ENCODE measurements at places on chromosomes 1 and 21. TPM values are rescaled to one million over a fixed set of nuclear protein-coding genes. Genes with fewer than 3 reads are reported as not detected.
A peak's percentile ranks its signal among the peaks of the same experiment; 100 is the strongest.

DNA sequence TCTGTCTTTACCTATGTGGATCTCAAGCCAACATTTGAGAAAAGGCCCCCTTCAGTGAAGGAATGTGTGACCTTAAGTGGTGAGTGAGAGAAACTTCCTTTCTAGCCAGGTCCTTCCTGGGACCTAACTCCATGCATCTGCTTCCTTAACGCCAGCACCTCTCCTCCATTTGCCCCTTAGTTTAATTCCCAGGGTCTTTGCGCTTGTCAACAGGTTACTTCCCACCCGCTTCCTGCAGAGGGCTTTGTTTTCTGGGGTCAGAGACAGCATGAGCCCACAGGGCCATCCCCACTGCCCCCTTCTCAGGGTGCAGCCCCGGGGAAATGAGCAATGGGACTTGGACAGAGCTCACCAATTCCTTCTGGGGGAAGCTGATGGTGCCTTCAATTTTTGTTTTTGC is 54.8 kb downstream of the EVA1C start:
- no peak for DNase-seq

DNA sequence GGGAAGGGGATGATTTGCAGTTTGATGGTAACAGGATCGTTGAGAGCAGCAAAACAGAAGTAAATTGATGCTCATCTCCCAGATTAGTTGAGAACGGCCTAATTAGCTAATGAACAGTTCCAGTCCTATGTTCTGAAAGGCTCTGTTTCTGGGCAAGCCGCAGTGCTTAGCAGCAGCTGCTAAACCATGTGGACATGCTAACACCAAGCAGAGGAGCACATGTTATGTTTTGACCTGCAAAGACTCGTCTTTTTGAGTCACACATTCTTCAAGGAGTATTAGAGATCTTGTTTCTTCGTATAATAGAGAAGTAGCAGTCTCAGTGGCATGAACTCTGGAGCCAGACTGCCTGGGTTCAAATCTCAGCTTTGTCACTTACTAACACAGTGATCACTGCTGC is 58.1 kb downstream of the CACNA1E start:
- no peak for DNase-seq

GRCh38 chr21:41709965-41710822 is 56.7 kb downstream of the RIPK4 start:
- no peak for DNase-seq

DNA sequence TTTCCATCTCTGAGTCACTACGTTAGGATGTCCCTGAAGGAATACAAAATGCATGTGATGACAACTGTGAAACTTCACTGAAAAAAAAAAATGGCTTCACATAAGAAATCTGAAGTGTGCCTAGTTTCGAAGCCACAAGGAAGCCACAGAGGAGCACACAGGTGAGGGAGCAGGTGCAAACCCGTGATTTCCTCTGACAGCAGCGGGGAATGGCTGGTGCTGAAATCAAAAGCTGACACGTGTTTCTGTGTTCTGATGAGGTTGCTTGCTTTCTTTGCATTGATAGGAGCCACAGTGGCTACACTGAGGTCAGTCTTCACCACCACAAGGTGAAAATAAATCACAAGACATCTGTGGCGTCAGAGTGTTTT is 105.7 kb upstream of the TLR5 start:
- DNase-seq, result no peak

GRCh38 chr1:37186246-37186756 is 152.0 kb upstream of the GRIK3 start:
- DNase-seq, result no peak

DNA sequence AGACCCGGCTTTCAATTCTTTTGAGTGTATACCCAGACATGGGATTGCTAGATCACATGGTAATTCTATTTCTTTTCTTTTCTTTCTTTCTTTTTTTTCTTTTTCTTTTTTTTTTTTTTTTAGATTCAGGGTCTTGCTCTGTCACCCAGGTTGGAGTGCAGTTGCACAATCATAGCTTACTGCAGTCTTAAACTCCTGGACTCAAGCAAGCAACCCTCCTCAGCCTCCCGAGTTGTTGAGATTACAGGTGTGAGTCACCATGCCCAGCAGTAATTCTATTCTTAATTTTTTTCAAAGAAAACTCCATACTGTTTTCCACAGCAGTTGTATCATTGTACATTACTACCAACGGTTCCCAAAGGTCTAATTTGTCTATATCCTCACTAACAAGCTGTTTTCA is 13.5 kb upstream of the RNF186 start:
- peak; percentile 45 for DNase-seq

GRCh38 chr1:26959722-26960624 is at the start of gene KDF1:
TSS of gene KDF1 (minus strand) at chr1:26960468. CDS start at chr1:26952380, 8,088 bp downstream.
- peak; percentile 94 for DNase-seq

Gene MAP3K6
- polyA plus RNA-seq, result 6.5 TPM

Gene ATP6V1G3
- polyA plus RNA-seq, result not detected

Gene TRABD2B
- polyA plus RNA-seq, result 3.0 TPM

Gene ATAD3B
- 21.8 TPM for polyA plus RNA-seq

Gene IL10
- polyA plus RNA-seq, result 0.91 TPM

Measured in large intestine (tissue), 12 donors.